ENCODE measurements at places on chromosomes 7 and 10.
A peak's percentile ranks its signal among the peaks of the same experiment; 100 is the strongest.

DNA sequence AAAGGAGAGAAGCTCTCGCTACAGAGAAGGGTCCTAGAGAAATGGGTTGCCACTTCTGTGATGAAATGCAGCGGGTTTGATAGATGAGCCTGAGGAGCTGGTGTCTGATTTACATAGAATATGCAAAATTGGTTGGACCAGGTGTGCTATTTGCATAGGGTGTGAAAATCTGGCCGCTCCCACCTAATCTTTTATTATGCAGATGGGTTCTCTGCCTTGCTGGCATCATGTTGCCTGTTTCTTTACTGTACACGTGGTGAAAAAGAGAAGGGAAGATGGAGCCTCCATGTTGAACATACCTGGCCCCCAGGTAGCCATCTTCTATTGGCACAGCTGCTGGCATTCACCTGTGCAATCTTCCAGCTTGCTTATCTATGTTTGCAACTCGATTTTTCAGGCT, 212.2 kb downstream of the ANKRD7 start:
- no peak for DNase-seq

- no peak for DNase-seq
These were observed 57.8 kb downstream of the HHEX start for GRCh38 chr10:92747600-92747999.

- DNase-seq, result no peak
These were observed 45.2 kb downstream of the EZH2 start for GRCh38 chr7:148838905-148839304.

DNA sequence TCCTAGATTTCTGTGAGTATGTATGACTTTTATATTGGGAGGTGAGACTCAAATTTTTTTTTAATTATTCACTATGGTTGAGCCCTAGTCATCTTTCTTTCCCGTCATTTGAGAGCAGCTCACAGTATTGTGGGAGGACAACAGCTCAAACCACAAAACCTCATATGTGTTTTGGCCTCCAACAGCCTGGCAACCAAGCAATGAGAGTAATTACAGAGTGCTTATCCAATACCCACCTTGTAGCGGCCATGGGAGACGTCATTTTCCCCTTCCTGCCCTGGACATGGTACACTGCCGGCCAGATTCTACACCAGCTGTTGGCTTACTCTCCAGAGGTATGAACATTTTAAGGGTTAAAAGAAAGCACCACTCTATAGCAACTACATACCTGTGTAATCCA, 49.1 kb downstream of the DOCK4 start:
- peak; percentile 95 for DNase-seq

DNA sequence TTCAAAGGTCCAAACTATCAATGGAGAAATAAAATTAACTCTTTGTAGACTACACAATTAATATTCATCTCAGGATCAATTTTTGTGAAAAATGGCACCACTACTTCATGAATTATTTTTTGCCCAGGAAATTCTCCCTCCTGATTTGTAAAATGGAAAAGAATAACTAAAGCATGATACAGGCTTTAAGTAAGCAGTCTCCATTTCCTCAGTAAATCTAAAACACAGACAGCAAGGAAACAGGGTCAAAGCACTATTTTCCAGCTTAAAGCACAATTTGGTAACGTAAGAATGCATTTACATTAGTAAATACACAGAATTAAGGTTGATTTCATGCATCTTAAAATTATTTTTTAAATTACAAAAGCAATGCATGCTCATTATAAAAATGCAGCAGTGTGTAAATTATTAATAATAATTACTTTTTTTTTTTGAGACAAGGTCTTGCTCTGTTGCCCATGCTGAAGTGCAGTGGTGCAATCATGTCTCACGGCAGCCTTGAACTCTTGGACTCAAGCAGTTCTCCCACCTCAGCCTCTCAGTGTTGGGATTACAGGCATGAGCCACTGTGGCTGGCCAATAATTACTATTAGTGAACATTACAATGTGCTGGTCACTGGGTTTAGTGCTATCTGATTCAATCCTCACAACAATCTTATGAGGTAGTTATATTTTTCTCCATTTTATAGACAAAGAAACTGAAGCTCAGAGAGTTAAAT, 26.1 kb upstream of the VCL start:
- DNase-seq, result no peak

DNA sequence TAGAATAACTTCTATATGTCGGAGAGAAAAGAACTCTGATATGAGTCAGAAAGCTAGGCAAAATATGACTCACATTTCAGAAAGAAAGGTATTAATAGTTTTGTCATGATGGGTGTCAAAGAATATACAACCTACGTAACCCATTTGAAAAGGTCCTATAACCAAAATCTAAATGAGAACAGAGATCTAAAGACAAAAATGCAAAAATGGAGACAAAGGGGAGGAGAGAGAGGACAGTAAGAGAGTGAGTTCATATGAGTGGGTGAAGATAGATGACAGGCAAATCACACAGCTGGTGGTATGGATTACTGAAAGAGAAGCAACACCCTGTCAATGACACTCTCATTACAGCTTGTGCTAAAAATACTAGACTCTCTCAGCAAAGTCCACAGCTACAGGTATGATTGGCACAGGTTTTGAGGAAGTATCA, 25.6 kb downstream of the ANKMY2 start:
- no peak for DNase-seq

DNA sequence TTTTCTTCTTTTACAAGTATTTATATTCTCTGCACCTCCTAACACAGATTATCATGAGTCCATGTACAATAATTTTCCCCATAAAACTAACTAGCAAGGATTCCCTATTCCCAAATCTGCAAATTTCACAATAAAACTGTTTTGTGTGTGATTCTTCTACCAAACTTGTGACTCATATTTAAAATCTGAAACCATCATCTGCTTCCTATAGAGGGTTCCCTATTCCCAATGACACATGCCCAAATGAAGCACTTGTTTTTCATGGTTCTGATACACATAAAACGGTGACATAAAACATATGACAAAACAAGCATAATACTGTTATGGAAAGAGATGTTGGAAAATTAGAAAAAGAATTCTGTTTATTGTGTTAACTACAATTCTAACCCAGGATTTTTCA, 657.6 kb downstream of the PARD3 start:
- no peak for DNase-seq

- no peak for DNase-seq
These were observed 4.3 kb upstream of the LAMB1 start for GRCh38 chr7:108007261-108007660.

DNA sequence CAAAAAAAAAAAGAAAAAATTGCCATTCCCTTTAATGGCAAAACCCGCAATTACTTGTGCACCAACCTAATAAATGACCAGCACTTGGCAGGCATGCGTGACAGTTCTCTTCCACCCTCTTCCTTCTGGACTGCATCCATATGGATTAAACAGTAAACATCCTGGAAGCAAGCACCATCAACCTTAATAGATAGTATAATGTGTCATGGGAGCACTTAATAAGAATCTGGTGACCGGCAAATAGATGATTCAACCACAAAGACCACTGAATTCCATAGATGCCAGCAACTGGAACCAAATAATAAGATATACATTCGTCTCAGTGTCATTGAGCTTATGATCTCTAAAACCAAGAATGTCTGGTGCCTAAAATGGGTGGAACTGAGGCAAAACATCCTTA, 610.2 kb downstream of the CALN1 start:
- DNase-seq, result no peak

DNA sequence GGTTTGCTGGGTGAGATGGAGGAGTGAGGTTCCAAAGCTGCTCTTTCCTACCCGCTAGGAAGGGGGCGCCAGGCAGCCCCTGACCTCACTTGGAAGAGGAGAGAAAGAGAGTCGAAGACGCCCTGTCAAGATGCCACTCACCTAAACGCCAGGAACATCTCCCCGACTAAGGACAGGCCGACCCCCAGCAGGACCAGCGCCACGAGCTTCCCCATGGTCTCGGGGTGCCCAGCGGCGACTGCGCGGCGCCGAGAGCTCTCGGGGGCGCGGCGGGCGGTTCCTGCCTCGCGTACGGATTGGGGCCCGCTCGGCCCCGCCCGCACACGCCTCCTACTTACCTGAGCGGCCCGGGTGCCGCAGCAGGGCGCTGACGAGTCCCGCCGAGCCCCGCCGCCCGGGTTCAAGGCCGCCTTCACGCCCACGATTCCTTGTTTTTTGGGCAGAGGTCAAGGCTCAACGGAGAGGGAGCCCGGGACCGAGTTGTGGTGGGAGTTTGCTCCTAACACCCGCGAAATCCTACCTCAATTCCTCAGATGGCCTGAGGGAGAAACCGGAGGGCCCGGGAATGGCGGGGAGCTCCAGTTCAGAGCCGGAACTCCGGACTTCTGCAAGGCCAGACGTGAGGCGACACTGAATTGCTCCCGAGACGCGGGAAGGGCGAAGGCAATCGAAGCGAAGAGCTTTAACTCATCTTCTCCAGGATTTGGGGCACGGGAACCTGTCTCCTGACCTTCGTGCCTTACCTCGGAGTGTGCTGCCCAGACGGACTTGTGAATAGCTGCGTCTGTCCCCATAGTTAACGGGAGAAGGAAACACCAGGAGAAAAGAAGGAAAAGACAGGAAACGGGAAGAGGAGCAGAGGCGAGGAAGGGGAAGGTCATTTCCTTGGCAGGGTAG, at the start of gene PON3:
PON3 (minus strand) TSS at position 240 of the 897 bp plus-strand sequence; CDS start at position 215, 25 bp downstream.
- no peak for DNase-seq

DNA sequence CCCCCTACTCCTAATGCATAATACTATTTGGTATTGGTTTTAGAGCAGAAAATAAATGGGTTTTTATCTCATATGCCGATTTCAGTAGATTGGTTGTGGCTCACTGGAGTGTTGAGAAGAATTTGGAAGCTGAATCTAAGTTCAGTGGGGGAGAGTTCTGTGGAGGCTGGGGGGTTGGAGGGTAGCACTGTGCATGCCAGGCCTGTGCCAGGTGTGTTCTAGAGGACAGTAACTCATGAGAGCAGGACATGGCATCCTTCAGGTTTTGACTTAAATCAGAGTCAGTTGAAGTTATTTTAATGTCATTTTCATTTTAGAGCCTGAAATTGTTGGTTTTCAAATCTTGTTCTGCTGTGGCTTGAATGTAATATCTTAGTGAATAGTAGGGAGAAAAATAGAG, 79.5 kb downstream of the EEPD1 start:
- no peak for DNase-seq

- peak; percentile 97 for DNase-seq
These were observed 179.2 kb upstream of the BET1 start for GRCh38 chr7:94183289-94183749.

DNA sequence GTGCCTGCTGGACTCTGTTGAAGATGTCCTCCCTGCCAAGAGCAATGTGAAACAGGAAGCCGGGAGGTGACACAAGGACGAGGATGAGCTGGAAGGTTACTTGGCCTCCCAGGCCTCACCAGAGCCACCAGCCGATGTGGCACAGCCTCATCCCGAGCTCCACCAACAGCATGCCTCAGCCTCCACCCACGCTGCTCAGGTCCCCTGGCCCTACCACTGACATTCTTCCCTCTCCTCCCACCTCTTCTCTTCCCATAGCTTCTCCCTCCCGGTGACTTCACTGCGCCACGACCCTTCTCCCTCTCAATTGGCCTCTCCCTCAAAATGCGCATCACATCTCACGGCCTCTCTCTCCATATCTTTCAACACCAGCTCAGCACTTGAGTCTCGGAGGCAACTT, 249.9 kb downstream of the SKAP2 start:
- no peak for DNase-seq

DNA sequence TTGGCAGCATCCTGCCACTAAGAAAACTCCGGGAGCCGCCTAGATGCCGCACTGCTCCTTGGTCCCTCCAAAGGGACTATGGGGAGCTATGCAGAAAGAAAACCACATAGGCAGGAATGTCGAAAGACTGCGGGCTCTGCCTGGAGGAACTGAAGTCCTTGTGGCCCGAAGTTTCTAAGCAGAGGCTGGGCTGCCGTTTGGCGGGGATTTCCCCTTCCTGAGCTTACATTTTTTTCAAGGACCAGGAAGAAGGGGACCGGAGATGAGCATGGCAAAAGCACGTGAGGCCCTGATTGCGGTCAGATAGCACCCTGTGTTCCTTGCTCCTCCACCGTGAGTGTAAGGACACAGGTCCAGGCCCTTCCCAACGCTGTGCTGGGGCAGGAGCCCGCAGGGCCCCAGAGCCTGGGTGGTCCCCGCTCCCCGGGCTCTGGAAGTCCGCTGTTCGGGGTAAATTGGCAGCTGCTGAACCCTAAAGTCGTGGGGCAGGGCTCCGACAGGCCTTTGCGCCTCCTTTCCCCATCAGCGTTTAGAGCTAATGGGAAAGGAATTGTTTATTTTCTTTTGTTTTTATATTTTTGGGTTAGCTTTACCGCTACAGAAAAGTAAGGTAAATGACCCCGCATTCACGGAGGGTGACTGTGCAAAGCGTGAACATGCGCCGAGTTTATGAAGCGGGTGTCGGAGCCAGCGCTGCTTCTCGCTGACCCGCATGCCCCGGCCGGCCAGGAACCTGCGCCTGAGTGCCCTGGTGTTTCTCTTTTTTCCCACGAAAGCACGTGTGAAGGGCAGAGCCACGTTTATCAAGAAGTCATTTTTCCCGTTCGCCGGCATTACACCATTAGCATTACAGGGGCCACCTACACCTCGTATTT, 356.5 kb upstream of the ZNF32 start:
- DNase-seq, result no peak

- no peak for DNase-seq
These were observed 15.1 kb upstream of the VPS37D start for GRCh38 chr7:73652541-73652949.

- no peak for DNase-seq
These were observed 540.0 kb downstream of the TCERG1L start for GRCh38 chr10:130771491-130771946.

- no peak for DNase-seq
These were observed 15.1 kb downstream of the TTYH3 start for GRCh38 chr7:2646680-2647571.

DNA sequence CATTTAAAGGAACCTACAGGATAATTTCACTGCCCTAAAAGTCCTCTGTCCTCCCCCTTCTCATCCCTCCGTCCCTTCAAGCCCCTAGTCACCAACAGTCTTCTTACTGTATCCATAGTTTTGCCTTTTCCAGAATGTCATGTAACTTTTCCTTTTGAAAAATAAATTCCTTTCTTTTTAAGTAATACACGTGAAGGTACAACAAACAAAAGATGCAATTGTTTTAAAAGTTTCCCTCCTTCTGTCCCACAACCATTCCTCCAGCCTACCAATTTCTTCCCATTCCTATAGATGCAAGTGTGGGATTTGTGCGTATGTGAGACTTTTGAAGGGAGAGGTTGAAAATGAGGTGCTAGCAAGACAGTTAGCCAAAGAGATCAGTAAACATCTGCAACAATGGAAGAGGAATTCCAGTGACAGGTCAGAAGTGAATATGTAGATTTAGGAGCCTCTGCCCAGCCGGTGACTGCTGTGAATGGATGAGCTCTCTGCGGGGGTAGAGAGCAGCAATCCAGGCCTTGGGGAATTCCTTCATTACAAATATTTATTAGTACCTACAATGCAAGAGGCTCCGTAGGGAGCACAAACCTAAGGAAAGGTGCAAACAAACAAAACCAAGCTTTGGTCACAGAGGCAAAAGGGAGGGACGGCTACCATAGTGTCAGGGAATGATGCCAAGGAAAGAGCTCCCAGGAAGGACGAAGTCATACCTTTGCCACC, 243.6 kb downstream of the SKIDA1 start:
- no peak for DNase-seq

DNA sequence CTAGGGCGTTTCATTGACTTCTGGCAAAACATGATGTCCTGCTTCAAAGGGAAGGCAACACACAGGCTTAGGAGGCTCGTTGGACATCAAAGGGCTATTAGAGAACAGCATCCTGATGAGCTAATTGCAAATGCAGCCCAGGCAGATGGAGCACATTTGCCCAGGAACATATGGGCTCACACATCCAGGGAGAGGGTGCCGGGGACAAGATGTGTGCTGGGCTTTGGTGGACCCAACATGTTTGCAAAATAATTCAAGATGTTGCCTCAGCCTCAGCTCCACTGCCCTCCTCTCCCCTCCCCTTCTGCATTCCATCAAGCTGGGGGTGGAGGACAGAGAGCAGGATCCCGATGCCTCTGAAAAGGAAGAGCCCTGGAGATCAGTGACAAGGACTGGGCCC, 217.1 kb upstream of the ZMIZ1 start:
- DNase-seq, result no peak
